ENCODE measurements at places on chromosomes 12 and 14.

- DNase-seq = no peak
Observed at GRCh38 chr12:104588047-104588920, 131.5 kb downstream of the CHST11 start.

DNA sequence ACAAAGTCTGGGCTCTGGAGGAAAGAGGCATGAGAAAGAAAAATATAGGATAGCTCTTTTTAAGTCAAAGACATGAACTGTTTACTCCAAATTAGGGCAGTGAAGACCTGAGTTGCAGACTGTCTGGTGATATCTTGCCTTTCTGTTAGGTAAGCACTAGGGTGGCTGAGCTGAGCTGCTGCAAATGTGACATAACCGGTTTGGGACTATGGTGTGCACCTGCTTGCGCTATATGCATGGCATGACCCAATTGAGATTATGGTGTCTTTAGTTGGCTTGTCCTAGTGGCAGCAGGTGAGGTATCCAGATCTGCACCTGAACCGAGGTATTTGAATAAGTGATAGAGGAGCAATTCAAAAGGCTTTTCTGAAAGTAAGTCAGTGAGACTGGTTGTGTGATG, 345.6 kb downstream of the APAF1 start:
- no peak for DNase-seq

DNA sequence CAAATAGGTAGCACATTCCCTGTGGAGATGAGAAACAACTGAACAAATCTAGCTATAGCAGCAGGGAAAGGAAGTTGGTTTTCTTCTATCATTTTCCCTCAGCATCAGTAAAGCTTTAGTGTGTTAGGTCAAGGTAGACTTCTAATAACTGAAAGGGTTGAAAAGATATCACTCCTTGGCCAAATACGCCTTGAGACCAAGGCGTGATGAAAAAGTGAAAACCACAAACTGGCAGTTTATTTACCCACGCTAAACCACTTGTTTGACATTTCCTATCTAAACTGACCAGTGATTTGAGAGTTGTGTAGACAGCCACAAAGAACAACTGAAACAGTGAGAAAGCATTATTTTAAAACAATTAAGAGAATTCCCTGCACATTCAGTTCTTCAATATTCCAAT, 99.6 kb upstream of the SOX5 start:
- no peak for DNase-seq

DNA sequence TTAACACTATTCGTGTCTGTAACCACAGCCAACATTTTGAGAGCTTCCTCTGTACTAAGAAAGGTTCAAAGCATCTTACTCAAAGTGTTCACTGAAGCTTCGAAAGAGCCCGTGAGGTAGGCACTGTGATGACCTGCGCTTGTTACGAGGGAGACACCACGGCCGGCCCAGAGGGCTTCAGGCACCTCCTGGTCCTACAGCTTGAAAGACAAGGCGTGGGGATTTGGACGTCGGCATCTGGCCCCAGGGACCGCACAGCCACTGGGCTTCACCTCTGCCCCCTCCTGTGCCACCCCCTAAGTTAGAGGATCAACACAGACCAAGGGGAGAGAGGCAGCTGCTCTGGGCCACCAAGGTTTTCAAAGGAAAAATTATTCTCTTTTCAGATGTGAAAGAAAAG, 75.6 kb downstream of the RIMBP2 start:
- no peak for DNase-seq

GRCh38 chr12:132922676-132923075, 33.4 kb downstream of the ZNF605 start:
- no peak for DNase-seq

- DNase-seq = no peak
Observed at GRCh38 chr12:69570000-69570516, 15.2 kb upstream of the CCT2 start.

GRCh38 chr12:89857652-89858274, 149.1 kb upstream of the ATP2B1 start:
- no peak for DNase-seq

DNA sequence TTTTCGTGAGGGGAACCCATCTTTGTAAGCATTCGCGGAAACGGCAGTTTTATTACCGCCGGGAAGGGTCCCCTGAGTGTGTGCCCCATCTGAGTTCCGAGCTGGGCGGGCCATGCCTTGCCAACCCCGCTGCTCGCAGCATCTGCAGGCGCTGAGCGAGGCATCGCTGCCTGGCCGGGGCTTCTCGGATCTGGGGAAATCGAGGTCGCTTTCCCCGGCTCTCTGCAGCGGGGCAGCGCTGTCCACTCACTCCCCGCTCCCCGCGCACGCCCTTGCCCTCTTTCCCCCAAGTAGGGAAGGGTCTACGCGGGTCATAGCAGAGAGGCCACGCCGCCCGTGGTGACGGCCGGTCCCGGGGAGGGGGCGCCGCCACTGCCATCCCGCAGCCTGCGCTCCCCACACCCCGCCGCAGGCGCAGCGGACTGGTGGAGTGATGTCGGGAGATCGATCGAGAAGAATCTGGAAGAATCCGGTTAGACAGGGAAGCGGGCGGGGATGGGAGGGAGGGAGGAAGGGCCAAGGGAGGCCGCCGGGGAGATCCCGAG, 507 bp upstream of the FKBP4 start:
- no peak for DNase-seq

GRCh38 chr12:1350934-1351240, 243.5 kb downstream of the FBXL14 start:
- DNase-seq = no peak

DNA sequence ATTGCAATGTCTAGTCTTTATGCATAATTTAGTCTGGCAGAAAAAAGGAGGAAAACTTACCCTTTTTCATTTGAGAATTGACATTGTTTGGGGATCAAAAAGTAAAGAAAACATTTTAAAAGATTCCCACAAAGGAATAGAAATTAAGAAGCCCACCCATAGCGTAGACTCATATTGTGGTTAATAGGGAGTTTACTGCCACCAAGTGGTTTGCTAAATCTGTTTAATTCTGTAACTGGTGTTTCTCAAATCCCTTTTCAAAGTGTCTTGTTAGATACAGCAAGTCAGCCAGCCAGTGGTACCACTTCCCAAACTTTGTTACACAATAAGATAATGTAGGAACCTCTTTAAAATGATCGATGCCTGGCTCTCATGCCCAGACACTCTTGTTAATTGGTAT, 180.3 kb downstream of the IPO8 start:
- no peak for DNase-seq

- no peak for DNase-seq
Observed at GRCh38 chr14:53368711-53369201, 215.6 kb upstream of the DDHD1 start.

DNA sequence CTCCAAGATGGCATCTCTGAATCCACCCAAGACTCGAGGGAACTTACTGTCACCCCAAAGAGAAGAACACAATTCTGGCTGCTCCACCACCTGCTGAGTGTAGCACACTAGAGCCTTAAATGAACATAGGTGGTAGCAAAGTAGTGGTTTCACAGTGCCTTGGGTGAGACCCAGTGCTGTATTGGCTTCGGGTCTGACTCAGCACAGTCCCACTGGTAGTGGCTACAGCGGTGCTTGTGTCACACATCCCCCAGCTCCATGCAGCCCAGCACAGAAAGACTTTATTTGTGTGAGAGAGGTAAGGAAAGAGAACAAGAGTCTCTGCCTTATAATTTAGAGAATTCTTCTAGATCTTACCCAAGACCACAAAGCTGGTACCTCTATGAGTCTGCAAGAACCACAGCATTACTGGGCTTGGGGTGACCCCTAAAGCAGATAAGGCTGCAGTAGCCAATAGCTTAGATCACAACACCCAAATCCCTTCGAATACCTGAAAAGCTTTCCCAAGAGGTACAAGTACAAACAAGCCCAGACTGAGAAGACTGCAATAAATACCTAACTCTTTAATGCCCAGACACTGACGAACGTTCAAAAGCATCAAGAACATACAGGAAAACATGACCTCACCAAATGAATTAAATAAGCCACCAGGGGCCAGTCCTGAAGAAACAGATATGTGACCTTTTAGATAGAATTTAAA, 83.3 kb upstream of the SLC38A4 start:
- no peak for DNase-seq

DNA sequence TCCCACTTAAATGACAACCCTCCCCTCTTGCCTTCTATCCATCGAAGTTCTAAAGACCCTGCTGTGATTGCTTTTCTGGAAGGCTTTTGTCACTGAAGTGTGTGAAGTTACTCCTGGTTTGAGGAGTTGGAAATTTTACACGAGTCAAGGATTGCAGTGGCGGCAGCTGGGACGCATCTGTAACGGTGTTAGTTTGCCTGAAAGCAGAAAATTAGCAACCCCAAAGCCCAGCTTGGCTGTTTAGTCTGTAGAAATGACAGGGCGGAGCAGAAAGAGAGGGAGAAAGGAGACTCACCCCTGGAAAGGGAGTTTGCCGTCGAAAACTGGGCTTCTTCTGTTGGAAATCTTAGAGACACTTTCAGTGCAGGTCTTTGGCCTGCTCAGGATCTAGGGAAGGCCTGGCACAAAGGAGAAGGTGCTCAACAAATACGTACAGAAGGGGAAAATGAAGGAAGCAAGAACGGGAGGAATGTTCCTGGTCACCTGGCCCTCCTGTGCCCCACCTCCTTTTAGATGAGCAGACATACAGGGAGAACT, 931 bp upstream of the MYF5 start:
- DNase-seq = no peak

DNA sequence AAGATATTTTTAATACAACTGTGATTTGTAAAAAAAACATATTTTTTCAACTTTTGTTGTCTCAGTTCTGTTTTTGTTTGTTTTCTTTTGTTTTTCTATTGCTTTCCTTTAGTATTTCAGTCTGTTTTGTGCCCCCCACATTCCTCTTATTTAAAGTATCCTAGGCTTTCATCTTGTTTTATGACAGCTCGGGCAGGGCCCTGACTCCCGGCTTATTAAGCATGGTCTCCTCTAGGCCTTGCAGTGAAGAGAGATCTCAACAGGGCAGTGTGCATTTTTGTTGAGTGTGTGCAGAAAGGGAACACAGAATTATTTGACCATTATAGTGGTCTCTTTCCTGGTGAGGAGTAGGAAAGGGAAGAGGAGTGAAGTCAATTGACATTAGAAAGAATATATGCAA, 110.2 kb upstream of the SLC38A4 start:
- DNase-seq = no peak

All from T-helper 2 cell (primary cell).